ENCODE measurements at places on chromosomes 12 and 14.

GRCh38 chr14:53278602-53279506 is 125.7 kb upstream of the DDHD1 start:
- DNase-seq = no peak

DNA sequence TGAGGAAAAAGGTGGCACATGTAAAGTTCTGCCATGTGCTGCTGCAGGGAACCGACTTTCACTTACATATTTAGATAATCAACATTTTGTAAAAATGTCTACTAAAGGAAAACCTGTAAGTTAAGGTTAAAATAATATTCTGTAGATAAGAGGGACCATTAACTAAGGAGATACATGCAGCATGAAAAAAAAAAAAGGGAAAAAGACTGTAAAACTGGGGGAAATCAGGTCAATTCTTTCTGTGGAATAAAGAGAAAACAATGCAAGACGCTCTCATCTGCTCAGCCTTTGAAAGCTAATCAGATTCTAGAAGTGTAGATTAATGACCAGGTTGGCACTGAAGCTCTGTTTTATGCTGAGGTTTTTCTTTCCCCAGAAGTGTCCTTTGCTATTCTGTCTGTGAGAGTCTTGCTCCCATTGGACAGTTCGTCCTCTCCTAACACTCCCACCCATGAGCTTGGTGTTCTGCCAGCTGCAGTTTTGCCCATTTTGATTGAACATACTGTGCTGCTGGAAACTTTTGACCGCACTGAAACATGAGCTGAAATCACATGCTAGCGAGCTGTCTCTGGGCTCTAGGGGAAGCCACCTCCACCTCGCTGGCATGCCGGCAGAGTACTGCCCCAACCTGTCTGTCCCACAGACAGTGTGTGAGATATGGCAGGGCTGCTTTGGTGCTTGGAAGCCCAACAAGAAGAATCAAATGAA is 39.7 kb downstream of the PPTC7 start:
- no peak for DNase-seq

DNA sequence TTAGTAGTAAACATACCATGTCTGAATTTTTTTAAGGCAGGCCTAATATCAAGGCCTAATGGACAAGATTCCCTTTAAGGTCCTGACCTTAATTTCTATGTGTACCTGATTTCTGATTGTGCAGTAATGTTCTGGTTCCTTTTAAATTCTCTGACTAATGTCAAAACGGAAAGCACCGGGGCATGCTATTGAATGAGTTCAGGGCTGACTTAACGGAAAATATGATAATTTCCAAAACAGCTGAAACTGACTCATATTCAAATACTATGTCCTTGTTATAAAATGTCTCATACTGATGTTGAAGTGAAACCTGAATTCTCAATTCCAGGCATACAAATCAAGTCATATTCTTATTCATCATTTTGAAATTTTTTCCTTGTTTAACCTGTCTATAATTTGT is 6.7 kb downstream of the TAS2R43 start:
- DNase-seq = no peak

DNA sequence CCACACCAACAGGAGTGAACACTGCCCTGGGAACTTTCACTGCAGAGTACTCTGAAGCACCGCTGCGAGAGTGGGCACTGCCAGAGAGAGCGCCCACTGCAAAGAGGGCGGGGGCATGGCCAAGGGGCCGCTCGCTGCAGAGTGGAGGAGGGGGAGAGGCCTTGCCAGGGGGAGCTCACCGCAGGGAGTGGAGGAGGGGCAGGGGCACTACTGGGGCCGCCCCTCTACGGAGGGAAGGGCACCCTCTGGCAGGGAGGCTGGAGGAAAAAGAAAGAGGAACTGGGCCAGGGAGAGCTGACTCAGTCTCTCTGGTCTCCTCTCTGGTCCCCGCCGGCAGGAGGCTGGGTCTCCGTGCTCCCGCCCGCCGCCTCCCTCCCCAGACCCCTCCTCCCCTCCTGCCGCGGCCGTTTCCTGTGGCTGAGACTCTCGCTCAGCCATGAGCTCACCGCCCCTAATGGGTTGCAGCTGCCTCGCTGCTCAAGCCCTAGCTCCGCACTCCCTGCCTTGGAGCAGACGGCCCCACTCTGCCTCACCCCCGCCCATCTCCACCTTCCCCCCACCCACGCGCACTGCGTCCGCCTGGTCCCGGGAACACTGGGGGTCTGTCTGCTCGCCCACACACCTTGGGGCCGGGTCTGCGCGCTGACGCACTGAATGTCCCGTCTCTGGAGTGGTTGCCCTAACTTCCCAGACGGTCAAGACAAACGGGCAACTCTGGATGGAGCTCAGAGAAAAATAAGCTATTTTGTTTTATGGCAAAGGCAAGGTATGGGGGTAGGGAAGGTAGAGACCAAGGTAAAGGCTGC is 1.3 kb downstream of the ARHGEF40 start:
- peak; percentile 81 for DNase-seq

DNA sequence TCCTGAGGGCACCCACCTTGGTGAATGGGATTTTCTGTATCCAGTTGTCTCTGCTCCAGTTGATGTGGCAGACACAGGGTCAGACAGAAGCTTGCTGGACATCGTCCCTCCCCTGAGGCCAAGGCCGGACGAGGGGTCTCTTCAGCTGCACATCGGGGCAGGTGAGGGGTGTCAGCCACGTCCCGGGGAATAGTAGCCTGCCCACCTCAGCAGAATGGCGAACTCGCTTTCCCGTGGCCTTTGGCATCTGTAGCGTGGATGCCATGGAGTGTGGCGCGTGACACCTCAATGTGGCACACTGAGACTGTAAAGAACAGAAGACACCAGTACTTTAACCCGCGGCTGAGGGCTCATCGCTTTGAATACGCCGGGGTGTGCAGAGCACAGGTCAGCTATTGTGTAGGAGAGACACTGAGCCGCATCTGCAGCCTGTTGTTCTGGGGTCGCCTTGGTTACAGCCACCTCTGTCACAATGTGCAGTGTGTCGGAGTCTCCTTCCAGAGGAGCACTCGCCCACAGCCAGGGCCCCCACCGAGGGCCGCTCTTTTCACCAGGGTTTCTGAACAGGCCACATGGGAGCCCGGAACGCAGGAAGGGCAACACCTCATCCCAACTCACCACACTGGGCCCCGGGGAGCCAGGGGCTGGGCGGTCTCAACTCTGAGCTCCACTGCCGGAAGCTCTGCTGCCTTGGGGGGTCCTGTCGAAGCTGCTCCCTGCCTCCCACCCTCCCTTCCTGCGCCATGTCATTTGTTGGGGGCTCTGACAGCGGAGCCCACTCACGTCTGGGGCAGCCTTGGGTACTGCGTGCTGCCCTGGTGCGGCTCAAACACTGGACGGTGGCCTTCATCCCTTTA is 77.0 kb downstream of the ADGRD1 start:
- no peak for DNase-seq

GRCh38 chr12:26318661-26319068 is 123.3 kb downstream of the SSPN start:
- DNase-seq = no peak

GRCh38 chr14:68880581-68881105 is 87.8 kb upstream of the ZFP36L1 start:
- DNase-seq = no peak

- no peak for DNase-seq
Observed at GRCh38 chr14:26527095-26527494, 70.7 kb downstream of the NOVA1 start.

DNA sequence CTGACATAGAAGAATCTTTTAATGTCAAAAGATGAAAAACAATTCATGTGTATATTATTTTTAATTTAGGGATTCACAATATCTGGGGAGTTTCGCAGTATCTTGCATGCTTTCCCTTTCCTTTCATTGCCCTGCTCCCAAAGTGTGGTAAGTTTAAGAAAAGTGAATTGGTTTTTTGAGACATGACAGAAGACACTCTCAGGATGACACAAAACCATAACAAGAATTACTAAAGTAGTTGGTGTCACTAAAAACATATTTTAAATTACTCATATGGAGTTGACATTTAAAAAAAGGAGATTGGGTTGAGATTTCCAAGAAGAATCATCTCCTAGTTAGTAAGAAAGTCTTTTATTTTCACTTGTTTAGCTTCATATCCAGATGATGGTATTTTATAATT is 5.1 kb upstream of the PCNX1 start:
- no peak for DNase-seq

DNA sequence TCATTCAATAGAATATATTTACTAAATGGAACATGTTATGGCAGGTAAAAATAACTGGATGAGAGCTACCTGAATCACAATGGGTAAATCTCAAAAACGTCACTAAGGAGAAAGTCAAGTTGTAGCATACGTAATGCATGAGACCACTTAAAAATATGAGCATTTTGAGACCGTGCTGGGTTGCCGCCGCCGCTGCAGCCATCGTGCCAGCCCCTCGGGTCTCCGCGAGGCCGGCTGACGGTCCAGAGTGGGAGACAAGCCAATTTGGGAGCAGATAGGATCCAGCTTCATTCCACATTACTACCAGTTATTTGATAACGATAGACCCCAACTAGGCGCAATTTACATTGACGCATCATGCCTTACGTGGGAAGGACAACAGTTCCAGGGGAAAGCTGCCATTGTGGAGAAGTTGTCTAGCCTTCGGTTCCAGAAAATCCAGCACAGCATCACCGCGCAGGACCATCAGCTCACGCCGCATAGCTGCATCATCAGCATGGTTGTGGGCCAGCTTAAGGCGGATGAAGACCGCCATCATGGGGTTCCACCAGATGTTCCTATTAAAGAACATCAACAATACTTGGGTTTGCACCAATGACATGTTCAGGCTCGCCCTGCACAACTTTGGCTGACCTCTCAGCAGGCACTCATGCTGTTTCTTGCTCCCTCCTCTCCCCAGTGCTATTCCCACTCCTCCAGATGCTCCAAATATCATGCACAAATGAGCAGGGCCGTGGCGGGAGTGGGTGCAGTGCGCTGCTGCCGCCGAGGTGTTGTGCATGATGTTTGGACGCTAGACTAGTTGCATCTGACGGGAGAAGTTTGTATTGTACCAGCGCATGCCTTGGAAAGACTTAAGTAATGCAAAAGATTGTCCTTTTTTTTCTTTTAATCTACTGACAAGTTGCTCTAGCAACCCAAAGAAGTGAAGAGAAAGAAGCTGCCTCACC is 6.3 kb upstream of the BRMS1L start:
- no peak for DNase-seq

- DNase-seq = no peak
Observed at GRCh38 chr14:103711516-103712431, 3.5 kb downstream of the XRCC3 start.

- DNase-seq = peak; percentile 15
Observed at GRCh38 chr12:113222730-113223531, 1.7 kb downstream of the TPCN1 start.

DNA sequence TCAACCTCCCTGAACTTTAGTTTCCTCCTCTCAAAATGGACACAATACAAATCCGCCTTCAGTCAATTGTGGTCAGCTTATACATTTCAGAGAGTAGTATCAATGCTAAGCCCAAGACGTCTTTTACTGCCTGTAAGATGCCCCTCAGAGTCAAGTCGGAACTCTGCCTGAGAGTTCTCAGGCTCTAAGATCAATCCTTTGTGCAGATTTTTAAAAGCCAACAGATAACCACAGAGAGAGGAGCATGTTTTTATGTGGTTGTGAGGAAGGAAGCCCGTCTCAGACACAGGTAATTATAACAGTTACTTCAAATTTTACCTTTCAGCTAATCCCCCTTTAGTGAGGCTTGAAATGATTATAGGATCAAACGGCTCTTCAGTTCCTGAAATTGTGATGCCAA is 91.6 kb downstream of the HELB start:
- DNase-seq = no peak

GRCh38 chr12:84764001-84764400 is 148.6 kb downstream of the SLC6A15 start:
- DNase-seq = no peak

DNA sequence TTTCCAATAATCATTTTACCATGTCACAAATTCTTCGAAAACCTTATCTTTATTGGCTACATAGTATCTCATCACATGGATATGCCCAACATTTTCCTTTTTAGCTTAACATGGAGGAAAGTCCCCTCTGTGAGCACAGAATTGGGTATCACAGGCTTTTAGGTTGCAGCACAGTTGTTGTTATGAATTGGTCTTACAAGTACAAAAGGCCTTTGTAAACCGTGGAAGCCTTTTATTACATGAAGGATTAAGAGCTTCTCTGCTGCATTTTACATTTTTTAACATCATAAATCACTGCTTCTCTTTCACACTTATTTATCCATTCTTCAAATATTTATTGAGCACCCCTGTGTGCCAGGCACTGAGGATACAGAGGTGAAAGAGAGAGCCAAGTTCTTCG is 26.2 kb downstream of the UBE3B start:
- DNase-seq = no peak

GRCh38 chr14:54267172-54267571 is 129.6 kb upstream of the CDKN3 start:
- DNase-seq = no peak
